Stimulated activated CD4-positive, alpha-beta T cell treated with anti-CD3 and anti-CD28 coated beads, Interleukin-1b, Interleukin-23, amount 100 ng/mL, for 4 hours (primary cell): ENCODE measurements at places on chromosomes 1 and 21.

DNA sequence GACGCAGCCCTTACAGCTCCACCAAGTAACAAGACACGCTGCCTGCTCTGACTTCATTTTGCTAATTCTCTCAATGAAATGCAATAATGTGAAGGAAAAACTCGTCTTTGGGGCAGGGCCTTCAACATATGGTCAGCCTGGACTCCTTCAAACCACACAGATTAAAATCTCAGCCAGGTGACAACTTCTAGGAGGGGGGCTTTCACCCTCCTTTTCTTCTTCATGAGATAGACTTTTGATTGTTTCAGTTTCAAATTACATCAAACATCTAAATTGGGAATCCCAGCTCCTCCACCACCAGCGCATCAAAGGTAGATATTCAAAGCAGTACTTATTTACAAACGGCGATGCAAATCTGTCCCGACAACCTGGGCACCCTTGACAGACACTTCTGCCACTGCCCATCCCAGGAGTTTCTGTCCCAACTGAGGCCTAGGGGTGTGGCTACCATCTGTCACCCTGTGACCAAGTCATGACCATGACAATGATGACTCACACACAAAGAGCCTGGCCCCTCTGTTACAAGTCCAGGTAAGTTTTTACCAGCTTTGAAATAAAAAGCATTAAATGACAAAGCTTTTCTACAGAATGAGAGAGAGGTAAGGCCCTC is 29.7 kb downstream of the SSBP3 start:
- DNase-seq = no peak

DNA sequence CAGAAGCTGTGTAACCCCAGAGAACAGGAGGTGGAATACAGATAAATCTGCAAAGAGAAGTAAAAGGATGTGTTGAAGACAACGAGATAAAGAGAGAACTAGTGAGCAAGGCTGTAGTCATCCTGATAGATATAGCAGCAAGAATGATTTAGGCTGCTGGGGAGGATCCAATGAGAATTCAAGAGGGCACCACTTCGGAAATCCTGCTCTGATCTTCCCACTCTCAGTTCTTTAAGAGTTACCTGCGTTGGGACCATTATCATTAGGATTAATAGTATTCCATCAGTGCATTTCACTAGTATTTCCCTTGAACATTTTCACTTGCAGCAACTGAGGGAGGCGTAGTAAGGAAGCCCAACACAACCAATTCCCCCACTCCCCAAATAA is at the start of gene BRINP3:
Gene BRINP3 (minus strand): TSS at position 103 of the 387 bp plus-strand sequence.
- DNase-seq = no peak

- DNase-seq = no peak
Measured at GRCh38 chr21:40173816-40174215, 306.6 kb downstream of the PCP4 start.

DNA sequence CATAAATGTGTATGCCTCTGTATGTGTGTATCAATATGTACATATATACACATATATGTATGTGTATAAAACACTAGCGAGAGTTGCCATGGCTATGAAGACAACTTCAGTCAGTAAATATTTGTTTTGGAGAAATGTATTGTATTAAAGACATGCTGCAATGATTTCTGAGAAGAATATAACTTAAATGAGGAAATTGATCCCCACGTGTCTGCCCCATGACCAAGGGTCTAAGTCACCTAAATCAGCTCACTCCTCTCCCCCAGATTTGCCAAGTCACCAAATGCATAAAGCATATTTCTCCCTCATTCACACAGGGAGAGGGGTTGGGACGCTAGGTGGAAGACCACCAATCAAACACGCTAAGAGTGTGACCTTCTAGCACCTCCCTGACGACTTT is 58.3 kb upstream of the LYST start:
- no peak for DNase-seq

- no peak for DNase-seq
Measured at GRCh38 chr21:38123626-38124025, 133.2 kb upstream of the KCNJ15 start.

- DNase-seq = no peak
Measured at GRCh38 chr1:53735681-53736080, 3.3 kb downstream of the GLIS1 start.

DNA sequence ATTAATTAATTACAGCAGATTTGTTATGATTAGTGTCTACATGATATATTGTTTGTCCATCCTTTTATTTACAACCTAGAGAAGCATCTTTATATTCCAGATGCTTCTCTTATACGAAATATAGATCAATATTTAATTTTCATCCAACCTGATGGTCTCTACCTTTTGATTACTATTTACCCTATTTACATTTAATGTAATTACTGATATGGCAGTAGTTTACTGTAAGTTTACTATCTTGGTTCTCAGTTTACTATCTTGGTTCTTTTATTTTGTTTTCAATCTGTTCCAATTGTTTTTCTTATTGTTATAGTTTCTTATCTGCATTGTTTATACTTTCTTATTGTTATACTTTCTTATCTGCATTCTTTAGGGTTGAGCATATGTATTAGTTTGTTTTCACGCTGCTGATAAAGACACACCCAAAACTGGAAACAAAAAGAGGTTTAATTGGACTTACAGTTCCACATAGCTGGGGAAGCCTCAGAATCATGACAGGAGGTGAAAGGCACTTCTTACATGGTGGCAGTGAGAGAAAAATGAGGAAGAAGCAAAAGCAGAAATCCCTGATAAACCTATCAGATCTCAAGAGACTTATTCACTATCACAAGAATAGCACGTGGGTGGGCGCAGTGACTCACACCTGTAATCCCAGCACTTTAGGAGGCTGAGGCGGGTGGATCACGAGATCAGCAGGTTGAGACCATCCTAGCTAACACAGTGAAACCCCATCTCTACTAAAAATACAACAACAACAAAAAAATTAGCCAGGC is 28.9 kb downstream of the FAF1 start:
- DNase-seq = no peak

DNA sequence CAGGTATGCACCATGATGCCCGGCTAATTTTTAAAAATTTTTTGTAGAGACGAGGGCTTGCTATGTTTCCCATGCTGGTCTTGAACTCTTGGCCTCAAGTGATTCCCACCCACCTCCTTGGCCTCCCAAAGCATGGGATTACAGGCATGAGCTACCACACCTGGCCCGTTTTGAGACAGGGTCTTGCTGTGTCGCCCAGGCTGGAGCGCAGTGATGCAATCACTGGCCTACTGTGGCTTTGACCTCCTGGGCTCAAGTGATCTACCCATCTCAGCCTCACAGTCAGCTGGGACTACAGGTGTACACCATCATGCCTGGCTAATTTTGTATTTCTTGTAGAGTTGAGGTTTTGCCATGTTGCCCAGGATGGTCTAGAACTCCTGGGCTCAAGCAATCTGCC is 7.5 kb upstream of the SH3D21 start:
- DNase-seq = no peak

- no peak for DNase-seq
Measured at GRCh38 chr1:221837896-221838295, 96.0 kb upstream of the DUSP10 start.

DNA sequence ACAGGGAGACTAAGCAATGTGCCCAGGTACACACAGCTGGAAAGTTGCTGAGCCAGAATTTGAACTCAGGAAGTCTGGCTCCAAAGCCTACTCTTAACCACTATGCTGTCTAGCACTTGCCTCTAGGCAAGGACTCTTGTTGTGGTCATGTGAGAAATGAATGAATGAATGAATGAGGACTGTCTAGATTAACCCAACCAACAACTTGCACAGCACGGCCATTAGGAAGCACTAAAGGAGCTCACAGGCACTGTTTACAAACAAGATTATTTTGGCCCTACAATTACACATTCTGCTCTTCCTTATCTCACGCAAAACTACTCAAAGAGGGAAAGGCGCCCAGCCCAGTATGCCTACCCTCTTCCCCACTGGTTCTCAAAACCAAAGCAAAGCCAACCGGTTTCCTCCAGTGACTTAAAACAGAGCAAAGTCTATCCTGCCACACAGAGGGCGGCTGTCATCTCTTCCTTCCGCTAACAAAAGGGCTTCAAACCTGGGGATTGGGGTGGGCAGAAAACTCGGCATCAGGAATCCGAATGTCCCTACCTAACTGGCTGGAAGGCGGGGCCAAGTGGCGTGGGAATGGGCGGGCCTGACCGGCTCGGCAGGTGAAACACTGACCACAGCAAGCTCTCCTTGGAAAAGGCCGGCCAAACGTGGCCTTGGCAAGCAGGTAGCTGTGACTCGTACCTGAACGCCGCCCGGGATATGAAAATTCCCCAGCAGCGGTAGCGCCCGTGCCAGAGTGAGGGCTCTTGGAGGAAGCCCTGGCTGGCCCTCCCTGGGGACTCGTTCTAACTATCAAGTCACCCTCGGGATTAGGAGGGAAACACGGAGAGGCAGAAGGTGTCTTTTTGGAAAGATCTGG is 948 bp downstream of the STK40 start:
- peak; percentile 11 for DNase-seq

- DNase-seq = peak; percentile 45
Measured at GRCh38 chr1:244272471-244273261, 179.0 kb downstream of the ADSS2 start.

GRCh38 chr1:9475061-9475627 is 64.1 kb upstream of the SLC25A33 start:
- no peak for DNase-seq

DNA sequence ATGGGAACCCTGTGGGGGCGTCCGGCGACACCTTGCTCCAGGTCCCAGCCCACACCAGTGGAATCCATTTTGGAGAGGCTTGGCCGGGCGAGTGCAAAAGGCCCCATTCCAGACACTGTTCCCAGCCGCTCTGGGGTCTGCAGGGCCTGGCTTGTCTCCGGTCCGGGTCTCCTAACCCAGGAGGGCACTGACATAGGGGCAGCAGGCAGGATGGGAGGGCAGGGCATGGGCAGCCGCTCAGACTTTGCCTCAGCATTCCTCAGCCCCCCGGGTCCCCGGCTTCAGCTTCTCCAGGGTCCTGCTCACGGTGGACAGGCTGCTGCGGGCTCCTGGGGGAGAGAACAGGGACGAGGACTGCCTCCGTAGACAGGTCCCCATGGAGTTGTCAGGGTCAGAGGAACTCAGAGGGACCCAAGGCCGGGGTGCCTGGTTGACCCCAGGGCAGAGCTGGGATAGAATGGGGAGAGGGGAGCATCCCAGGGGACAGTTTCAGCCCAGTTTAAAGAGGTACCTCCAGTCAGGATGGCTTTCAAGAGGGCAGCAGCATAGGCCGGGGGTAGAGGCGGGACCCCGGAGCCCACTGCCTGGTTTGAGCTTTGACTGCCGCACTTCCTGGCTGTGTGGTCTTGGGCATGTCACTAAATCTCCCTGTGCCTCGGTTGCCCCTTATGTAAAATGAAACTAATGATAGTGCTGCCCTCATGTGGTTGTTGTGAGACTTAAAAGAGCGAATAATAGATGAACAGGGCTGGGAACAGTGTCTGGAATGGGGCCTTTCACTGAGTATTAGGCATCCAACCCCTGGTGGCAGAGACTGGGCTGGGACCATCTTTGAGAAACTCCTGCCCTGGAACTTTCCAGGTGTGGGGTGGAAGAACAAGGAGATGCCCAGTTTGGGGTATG is 3.7 kb downstream of the KNCN start:
- no peak for DNase-seq

DNA sequence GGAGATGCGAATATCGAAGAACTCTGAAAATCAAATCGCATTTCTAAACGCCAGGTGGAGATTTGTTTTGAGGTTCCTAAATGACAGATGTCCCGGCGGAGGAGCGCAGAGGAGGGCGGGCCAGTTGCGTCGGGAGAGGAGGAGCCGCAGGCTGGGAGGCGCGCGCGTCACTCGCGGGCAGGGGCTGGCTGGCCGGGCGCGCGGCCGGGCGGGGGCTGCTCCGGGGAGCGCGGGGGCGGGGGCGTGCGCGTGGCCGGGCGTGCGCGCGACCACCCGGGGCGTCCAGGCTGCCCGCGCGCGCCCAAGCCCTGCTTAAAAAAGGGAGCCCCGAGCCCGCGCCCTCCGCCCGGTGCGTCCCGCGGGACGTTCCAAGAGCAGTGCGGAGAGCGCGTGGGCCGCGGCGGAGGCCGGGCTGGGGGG is 47.3 kb downstream of the H3-3A start:
- DNase-seq = peak; percentile 69

DNA sequence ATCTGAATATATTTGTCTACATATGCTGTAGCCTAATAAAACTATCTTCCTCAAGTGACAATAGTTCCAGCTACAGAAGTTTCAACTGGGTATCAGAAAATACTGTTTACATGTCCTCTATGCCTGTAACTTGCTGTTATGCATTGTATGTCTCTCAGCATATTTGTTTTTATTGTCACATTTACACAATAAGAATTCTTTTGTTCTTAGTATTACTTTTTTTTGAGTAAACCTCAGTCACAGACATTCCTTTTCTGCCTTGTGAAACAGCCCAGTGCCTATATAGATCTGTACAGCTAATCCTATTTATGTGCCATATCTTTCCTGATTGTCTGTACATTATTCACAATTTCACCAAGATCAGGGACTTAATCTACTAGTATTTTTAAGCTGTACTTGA is 565.2 kb downstream of the NEGR1 start:
- no peak for DNase-seq

GRCh38 chr1:208145167-208145566 is 99.0 kb downstream of the PLXNA2 start:
- DNase-seq = no peak

DNA sequence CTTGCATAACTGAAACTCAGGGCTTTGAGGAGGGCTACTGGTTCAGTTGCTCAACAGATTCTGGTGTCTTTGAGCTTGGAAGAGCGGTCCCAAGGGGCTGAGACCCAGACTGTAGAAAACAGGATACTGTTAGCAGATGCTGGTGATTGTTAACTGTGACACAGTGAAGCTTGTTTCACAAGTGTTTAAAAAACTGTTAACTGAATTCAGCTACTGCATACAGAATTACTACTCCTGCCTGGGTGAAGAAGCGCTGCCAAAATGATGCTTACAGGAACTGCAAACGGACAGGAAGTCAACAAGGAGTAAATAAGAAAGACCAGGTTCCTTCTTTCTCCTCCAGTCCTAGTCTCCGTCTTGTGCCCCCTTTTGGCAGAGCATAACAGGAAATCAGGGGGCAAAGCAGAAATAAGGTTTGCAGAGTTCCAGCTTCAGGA is 195.3 kb upstream of the USP25 start:
- DNase-seq = no peak

DNA sequence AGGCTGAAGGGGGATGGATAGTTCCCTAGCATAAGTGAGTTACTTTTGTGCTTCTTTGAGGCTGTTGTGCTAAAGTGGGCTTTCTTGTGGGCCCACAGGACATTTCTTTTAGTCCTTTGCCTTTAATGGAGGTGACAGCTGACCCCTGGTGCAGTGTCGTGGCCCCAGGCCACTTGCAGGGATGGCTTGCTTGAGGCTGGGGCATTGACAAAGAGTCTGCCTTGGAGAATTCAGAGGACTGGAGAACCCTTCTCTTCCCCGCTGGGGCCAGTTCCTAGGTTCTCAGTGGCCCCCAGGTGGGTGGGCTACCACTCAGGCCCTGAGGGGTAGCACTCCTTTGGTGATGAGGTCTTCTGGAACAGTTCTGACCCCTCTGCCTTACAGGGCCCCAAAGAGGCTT is 12.8 kb downstream of the ABCG1 start:
- no peak for DNase-seq

GRCh38 chr1:119312500-119312899 is 56.1 kb upstream of the HAO2 start:
- no peak for DNase-seq

GRCh38 chr1:67894981-67895735 is 61.9 kb upstream of the GNG12 start:
- no peak for DNase-seq
